ENCODE measurements at places on chromosomes 6 and 20.

- no peak for DNase-seq
These were observed 1395.9 kb downstream of the EPHA7 start for GRCh38 chr6:92023410-92023966.

DNA sequence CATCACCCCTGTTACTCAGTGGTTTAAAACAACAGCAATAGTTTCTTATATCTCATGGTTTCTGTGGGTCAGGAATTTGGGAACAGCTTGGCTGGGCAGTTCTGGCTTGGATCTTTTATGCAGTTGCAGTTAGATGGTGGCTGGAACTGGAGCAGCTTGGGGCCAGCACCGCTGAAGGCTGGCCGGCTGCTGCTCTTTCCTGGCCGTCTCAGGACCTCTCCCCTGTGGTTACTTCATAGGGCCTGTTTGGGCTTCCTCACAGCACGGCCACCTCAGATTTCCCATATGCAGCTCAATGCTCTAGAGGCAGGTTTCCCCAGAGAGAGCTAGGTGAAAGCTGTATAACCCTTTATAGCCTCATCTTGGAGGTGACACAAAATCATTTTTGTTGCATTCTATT is 15.6 kb downstream of the PKIG start:
- DNase-seq: no peak

GRCh38 chr6:117143647-117144046 is 121.7 kb upstream of the VGLL2 start:
- DNase-seq: no peak

DNA sequence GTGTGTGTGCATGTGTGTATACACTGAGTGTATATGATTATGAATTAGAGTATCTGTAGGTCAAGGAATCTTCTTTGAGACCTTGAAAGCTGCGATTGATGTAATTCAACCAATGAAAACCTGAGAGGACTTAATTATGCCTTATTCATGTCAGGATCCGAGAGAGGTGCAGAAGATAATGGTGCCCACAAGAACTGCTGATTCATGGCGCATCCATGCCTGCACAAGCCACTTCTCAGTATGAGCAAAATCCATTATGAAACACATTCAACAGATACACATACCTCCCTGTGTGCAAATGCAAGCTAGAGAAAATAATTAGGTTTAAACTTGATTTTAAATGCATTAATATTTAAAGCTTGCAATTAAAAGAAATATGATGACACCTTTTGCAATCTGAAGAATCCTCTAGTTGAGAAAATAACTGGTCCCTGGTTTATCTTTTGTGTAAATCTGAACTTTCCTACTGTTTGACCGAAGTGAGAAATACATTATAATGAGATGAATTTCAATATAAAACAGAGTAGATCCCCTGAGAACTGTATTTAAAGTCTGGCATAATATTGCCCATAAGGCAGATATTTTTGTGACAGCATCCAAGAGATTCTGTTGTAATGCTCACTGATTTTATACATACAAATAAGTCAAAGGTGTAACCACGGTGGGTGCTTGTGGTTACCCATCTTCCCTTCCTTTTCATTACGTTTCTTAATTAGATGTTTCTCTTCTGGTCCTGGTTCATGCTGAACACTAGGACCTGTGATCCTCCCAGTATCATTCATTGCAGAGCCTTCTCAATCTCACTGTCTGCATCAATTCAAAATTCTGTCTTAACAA is 45.6 kb downstream of the LY86 start:
- DNase-seq: no peak

DNA sequence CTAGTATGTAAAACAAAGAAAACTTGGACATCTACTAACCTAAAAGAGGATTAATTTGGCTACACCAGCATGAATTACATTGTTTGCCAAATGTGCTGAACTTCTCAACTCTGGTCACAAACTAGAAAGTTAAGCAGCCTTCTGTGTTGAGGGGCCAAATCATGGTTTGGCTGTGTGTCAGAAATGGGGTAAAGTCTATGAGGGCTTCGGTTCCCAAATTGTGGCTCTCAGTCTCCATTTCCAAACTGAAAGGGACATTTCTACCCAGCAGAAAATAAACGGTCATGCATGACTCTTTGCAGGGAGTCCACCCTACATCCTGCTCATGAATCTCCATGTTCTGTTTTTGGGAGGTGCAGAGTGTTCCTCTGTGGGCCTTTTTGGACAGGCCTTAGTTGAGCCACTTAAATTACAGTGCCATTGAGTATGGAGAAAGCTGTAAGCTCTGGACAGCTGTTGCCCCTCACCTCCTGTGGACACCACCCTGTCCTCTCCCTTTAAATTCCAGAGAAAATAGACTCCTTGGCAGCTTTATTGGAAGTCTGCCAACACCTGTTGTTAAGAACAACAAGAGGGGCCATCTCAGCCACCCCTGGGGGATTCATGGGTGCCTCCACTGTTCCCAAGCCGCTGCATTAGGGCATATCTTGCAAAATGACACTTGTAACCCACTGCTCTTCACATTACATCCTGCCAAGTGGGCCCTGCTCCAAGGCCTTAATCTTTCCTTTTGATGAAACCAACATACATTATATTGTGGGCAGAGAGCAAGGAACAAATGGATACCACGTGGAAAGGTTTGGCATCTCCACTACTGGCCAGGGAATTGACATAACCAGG is 27.5 kb upstream of the SNRPC start:
- DNase-seq: no peak

GRCh38 chr6:100454551-100455229 is 10.0 kb downstream of the SIM1 start:
- no peak for DNase-seq

DNA sequence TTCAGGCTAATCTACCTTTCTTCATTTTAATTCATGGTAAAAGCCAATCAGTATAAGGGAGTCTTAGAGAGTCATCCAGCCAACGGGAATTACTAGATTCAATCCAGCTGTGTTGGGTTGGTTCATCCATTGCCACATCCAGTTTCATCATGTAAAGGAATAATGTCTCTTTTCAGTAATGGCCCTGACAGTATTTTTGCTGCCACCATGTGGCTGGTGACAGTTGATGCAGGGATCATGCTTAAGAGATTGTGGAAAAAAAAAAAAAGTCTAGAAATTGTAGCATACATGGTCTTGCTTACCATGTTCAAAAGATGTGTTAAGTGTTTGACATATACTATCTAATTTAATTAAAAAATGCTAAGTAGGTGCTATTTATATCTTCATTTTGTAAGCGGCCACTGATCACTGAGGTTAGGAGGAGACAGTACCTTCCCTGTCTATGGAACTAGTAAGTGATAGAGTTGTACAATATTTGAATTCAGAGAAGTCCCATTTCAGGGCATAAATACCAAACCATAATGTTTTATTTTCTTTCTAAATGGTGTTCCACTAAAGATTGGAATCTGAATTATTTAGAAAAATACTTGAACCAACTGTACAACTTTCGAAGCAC is 135.9 kb downstream of the KHDRBS2 start:
- no peak for DNase-seq

GRCh38 chr20:17882834-17883591 is 85.6 kb downstream of the SNX5 start:
- no peak for DNase-seq

- DNase-seq: no peak
These were observed 43.6 kb upstream of the FUCA2 start for GRCh38 chr6:143555071-143555492.

GRCh38 chr6:157660414-157660813 is 162.6 kb upstream of the SNX9 start:
- no peak for DNase-seq

- DNase-seq: no peak
These were observed 151.3 kb downstream of the GJA10 start for GRCh38 chr6:90045535-90045934.

DNA sequence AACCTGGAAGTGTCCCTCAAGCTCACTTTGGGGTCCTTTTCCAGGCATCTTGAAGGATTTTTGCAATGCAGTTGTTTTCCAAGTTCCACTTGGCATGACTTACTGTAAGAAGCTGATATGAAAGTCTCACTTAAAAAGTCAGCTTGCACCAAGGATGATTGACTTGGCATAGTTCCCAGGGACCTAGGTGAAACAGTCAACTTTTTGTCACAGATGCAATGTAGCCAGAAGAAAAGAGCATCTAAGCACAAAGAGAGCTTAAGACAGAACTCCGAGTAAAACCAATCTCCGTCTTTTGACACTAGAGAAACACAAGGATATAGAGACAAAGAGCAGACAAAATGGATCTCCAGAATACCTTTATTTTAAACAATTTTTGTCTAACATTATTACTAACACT is 2.6 kb upstream of the ZSCAN12 start:
- DNase-seq: no peak

DNA sequence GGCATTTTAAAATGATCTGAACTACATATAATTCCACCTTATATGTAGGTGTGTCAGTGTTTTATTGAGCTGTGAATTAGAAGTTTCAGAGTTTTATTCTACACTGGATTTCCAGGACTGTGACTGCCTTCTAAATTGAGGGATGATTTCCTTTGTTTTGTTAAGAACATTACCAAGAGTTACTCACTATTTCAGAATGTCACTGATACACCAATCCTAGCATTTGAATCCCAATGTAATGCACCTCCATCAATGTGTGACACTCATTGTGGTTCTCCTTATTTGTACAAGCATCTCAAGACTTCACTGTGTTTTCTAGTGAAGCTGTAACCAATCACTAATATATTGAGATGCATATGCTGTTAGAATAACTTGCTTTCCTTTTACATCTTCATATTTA is 86.8 kb downstream of the PLCB1 start:
- DNase-seq: no peak
